ENCODE measurements at places on chromosomes 3 and 15. TPM values are rescaled to one million over a fixed set of nuclear protein-coding genes. Genes with fewer than 3 reads are reported as not detected.

DNA sequence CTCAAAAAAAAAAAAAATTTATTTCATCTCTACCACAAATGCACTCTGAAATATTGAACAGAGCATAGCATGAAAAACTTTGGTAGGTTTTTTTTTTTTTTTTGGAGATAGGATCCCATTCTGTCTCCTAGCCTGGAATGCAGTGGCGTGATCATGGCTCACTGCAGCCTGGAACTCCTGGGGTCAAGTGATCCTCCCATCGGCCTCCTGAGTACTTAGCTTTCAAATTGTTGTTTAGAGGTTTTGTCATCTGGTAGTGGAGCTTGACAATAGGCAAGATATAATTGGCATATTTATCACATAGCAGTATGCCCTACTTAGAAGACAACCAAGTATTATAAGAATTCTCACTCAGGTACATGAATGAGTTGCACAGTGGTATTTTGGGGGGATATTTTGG lies 234.2 kb upstream of the ST8SIA2 start:
- DNase-seq = no peak

DNA sequence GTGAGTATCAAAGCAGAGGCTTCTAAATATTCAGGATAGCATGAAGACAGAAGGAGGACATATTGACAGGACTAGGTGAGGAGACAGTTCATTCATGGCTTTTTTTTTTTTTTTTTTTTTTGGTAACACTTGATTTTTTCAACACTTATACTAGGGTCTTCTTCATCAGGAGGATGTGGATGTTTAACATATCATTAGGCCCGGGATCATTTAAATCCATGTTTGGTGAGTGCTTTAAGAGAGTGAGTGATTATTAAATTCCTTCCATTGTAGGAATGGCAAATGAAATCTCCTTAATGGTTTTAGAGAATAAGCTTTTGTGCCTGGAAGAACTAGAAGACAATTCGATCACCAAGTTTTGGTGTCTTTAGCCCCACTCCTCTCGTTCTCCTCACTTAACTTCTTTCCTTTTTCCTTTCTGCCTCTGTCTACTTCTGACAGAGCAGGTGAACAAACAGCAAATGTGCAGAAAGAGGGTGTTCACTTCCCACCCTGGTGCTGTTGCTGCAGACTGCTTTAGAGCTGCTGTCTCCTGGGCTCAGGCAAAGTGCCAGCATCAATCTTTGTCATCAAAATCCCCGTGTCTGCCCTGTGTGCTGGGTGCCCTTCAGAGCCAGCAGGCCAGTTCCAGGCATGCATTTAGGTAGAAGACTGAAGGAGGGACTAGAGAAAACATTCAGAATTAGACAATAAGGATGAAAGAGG lies 35.6 kb upstream of the RAB11A start:
- no peak for DNase-seq

DNA sequence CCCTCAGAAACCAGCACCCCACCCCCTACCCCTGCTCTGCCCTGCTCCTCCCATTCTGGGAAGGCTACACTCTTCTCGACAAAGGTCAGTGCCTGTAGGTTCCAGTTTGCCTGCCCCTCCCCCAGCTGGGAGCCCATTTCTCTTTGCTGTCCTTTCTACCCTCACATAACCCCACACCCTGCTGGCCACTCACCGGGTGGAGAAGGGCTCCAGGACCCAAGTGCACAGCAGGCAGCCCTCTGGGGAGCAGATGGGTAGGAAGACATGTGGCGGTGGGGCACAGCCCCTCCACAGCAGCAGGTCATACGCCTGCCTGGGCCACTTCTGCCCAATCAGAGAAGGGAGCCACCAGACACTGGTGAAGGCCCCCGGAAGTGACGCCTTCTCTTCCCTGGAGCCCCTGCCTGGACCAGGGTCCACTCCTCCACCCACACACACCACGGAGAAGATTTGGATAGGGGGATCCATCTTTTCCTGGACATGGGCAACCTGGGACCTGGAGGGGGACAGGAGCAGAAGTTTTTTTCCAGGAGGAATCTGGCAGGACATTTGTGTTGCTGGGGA lies at the start of gene THPO:
THPO (minus strand) TSS at position 326 of the 564 bp plus-strand sequence. CDS start 1,948 bp downstream, outside the sequence.
- DNase-seq = no peak

DNA sequence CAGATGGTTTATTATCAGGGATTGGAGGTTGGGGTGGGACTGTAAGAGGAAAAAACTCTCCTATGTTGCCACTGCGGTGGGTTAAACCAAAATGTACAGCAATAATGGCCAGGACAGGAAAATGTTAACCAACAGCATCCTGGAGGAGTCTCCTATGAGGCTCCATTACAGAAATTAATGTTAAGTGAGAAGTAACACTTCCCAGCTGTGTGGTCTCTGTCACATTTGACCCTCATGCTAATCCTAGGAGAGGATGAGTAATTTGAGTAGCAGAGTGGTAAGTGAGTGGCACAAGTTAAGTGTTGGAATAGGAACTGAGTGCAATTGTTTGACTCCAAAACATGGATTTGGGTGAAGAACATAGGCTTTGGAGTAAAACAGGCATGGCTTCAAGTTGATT lies 39.0 kb downstream of the ARHGEF3 start:
- DNase-seq = no peak

DNA sequence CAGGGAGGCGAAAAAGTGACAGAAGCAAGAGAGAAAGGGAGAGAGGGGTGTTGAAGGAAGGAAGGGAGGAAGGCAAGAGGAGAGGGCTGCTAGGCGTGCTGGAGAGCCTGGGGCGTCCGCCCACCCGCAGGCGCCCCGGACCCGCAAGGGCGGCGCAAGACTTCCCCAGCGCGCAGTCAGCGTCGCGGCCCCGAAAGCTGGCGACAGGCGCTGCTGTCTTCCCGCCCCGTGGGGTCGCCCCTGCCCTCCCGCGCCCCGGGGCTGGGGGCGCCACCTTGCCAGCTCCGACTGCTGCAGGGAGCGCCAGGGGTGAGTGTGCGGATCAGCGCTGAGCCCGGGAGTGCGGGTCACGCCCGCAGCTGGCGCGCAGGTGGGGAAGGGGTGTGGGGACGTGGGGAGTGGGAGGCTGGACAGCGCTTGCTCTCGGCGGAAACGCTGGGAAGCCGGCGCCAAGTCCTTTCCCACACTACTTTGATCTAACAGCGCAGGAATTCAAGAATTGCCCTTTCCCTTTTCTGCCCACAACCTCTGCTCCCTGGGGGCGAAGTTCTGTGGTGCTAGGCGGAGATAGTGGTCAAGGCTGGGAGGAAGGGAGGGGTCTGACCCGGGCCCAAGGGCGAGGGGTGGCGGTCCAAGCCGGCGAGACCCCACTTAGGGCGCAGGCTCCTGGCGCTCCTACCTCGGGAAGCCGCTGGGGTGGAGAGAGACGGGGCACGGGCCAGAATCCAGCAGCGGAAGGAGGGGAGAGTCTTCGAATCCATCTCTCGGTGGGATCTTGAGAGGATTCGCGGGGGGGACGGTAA lies 266.1 kb downstream of the CGGBP1 start:
- peak; percentile 52 for DNase-seq

DNA sequence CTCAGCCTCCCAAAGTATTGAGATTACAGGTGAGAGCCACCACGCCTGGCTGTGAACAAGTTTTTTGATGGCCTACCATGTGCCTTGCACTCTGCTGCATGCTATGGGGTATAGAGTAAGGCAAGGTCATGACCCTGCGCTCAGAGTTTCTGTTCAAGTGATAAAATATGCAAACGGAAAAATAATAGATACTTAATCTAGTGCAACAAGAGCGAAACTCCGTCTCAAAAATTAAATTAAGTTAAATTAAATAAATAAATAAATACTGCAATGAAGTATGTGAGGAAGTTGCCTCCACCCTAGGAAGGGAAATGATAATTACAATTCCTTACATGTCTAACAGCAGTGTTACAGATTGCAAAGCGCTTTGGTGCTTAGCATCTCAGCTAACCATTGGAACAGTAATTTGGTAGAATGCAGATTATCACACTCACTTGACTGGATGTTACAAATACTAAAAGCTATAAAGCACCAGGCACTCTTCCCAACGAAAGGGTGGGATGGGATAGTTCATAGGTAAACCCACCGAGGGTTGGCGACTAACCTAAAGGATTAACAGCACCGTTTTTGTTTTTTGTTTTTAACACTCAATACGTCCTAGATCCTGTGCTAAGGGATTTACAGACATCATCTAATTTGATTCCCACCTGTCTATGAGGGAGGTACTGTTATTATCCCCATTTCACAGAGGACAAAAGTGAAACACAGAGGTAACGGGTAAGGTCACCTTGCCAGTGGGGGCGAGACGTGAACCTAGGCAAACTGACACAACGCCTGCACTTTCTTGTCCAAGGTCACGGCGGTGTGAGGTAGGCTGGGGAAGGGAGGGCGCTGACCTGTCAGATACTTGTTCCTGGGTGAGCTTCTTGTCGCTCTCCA lies 793 bp upstream of the FANCD2 start:
- DNase-seq = no peak

GRCh38 chr3:139327861-139328260 lies 16.0 kb upstream of the MRPS22 start:
- no peak for DNase-seq

DNA sequence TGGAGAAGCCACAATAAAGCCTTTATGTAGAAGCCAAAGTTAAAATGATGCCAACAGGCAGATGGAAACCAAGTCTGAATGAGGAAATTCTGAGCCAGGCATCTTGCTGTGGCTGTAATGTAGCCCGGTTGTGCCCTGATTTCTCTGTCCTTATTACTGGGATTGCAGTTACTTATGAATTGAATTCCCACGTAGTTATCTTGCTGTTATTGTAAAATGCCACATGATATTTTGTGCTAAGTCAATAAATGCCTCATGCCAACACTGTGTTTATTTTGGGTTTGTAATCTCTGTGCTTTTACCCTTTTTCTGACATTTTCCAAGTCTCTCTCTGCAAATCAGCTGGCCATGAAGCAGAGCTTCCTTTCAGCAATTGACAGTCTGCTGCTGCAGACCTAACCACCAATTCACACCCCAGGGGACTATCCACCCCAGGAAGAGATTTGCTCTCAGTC lies 486.1 kb upstream of the GOLIM4 start:
- no peak for DNase-seq

- DNase-seq = no peak
Observed at GRCh38 chr3:194218646-194219453, 82.9 kb downstream of the HES1 start.

- DNase-seq = no peak
Observed at GRCh38 chr3:79602385-79602784, 165.4 kb downstream of the ROBO1 start.

Gene BCHE
- total RNA-seq = 1.3 TPM

DNA sequence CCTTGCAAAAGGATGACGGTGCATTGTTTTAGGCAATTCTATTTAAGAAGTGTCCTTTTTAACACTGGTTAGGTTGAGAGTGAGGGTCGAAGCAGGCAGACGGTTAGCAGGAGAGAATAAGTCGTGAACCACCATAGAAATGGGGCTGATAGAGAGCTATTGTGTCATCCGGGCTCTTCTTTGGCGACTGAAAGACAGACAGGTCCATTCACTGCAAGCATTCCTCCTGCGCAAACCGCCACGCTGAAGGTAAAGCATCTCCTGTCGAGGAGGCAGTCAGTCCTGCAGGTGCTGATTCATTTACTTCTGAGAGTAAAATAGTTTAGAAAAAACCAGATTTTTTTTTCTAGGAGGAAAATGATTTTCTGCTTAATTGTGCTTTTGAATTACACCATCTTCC lies 1002.8 kb upstream of the NR2F2 start:
- no peak for DNase-seq

GRCh38 chr15:65870889-65871533 lies 1.7 kb downstream of the RAB11A start:
- DNase-seq = peak; percentile 42

DNA sequence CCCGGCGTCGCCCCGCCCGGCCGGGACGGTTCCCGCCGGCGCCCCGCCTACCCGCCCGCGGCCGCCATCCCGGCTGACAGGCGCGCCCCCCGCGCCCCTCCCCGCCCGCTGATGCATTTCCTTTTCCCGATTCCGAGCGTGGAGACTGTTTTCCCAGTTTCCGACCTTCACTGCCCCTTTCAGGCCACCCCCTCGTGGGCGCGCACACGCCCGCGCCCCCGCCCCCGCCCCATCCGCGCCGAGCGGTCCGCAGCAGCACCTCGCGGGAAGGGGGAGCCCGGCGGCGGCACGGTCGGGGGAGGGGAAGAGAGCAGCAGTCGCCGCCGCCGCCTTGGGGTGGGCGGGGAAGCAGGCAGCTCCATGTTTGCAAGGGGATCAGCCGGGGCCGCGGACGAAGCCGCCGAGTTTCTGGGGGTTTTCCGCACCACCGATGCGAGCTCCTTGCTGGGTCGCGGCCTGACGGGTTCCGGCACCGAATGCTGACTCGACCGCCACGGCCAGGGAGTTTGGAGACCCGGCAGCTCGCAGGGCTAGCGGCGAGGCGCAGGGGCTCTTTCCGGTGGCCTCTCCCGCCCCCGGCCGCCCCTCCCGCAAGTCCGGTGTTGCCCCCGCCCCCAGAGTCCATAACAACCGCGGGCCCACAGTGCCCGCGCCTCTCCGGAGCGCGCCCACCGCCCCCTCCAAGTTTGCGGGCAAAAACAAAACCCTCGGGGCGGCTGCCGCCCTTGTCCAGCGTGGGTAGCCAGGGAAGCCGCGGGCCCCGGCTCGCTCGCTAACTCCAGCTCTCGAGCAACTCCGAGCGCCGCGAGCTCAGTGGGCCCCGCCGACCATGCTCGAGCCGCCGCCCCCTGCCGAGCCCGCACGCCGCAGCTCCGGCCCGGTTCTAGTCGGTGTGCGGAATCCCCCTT lies 3.2 kb upstream of the SIN3A start:
- DNase-seq = peak; percentile 86

DNA sequence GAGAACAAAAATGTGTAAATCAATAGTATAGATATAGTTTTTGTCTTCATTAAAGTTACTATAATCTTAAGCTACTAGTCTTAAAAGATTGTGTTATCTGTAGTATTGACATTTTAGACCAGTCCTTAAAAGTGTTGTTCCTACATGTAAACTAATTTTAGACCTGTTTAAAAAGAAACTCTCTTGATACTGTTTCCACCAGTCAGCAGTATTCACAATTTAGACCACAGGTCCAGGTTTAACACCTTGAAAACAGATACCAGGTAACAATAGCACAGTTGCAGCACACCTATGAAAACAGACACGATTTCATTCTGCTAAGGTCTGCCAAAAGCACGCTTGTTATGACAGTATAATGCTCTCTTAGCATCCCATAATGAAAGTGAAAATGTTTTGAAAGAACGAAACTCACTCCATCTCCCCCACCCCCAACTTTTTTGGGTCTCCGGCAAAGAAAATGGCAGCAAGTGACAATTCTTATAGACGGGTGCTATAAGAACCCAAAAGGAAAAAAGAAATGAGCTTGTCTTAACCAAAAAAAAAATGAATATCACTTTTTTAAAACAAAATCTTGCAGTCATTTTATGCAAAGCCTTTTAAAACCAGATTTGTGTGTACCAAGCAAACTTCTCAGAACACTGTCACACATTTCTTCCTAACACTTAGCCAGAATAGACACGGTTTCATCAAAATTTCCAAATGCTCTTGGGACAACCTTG lies 1.6 kb downstream of the EIF4E3 start:
- no peak for DNase-seq

Gene MLH1
- total RNA-seq = 30.1 TPM

- no peak for DNase-seq
Observed at GRCh38 chr3:60001369-60001768, 951.5 kb upstream of the CFAP20DC start.

- no peak for DNase-seq
Observed at GRCh38 chr15:28904541-28905315, 19.0 kb downstream of the APBA2 start.
